Daoy (cell line): ENCODE measurements at places on chromosomes 11 and 22.

DNA sequence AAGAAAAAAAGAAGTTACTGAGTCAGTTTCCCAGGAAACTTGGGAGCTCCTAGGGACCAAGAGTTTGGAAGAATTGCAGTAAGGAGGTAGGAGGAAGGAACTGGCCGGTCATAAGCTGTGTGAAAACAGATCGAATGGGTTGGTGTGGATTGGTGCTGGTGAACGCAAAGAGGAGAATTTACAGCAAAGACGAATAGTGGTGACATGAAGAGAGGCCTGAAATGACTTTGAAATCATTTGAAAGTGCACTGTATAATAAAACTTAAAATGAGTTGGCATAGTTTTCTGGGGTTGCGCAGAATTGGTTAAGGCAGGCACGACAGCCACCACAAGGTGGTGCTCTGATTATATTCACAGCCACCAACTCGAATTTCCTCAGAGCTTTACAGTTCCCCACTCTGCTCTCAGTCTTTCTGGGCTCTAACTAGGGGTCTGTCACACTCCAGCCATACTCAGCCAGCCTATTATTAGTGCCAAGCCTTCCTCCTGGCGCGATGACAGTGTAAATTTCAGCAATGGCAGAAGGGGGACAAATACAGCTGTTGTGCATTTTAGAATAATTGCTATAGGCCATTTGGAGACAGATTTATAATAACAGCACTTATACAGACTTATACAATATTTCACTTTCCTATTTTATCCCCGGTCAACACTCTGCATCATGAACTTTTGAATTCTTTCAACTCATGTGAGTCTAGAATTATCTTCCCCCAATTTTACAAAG lies 8.3 kb upstream of the HTR3B start:
- peak; percentile 37 for DNase-seq

DNA sequence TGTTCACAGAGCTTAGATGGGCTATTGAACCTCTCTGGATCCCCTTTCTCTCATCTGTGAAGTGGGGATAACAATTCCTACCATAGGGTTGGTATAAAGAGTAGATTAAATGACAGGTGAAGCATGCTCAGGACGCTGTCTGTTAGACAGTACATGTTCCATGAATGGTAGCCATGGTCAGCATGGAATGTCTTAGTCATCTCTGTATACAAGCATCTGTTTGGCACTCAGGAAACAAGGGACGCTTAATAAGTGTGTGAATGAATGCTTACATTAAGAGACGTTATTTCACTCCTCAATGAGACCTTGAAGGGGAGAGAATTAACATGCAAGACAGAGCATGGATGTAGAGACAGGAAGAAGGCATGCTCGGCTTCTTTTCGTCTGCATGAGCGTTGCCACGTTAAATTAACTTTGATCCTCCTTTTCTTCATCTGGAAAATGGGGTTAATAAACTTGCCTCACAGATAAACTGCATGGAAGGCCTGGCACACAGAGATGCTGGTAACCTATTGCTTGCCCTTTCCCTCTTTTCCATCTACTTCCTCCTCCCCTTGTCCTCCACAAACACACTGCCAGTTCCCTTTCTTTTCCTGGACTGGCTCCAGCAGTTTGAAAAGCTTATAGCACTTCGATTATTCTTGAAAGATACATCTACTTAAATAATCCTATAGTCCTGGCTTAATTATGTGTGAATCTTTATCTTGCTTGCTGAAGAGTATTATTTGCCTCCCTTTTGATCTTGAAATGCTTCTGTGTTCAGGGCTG lies 267.2 kb upstream of the MTNR1B start:
- DNase-seq, result peak; percentile 15

DNA sequence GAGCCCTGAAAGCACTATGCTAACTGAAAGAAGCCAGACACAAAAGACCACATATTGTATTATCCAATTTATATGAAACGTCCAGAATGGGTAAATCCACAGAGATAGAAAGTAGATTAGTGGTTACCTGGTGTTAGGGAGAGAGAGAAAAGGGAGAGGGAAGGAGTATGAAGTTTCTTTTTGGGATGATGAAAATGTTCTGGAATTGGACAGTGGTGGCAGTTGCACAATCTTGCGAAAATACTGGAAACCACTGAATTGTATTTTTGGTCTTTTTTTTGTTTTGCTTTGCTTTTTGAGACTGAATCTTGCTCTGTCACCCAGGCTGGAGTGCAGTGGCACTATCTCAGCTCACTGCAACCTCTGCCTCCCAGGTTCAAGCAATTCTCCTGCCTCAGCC lies 63.5 kb downstream of the MRTFA start:
- DNase-seq, result no peak

- peak; percentile 18 for DNase-seq
Observed at GRCh38 chr11:15651816-15652215, 537.1 kb downstream of the INSC start.

DNA sequence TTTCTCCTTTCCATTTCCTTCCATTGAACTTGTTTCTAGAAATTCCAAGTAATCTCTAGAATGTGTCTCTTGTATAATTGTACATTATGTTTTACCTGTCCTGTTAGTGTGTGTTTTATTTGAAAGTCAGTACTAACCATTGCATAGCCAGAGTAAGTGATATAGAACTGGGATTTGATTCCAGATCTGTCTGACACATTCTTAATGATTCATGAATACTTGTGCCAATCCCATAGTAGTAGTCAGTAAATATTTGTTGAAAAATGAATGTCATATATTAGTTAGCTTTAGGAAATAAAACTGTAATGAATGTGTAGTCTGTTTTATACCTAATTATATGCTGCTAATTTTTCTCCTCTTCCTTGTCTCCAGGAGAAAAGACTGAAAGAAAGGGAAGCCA lies 186.9 kb downstream of the DDX10 start:
- no peak for DNase-seq

DNA sequence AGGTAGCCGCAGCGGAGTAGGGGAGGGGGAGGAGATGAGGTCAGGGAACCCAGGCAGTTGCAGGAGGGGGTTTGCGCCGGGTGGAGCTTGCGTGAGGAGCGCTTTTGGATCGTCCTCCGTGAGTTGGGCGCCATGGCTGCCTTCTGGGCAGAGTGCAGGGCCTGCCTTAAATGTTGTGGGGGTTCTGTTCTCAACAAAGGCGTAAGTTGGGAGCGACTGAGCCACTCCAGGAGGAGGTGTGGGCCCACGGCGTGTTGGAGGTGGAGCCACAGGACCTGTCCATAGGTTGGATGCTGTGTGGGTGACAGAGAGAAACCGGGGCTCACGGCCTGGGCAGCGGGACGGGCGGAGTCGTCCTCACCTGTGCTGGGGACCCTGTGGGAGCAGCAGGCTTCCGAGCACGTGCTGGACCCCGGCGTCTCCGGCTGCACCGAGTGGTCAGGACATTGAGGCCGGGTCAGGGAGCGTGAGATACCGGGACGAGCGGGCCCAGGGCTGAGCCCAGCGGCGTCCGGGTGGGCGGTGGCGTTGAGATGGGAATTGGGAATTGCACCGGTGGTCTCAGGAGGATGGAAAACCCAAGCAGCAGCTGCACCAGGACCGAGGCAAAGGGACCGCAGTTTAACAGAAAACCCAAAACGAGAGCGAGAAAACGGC lies 977 bp upstream of the PGGHG start:
- peak; percentile 8 for DNase-seq

DNA sequence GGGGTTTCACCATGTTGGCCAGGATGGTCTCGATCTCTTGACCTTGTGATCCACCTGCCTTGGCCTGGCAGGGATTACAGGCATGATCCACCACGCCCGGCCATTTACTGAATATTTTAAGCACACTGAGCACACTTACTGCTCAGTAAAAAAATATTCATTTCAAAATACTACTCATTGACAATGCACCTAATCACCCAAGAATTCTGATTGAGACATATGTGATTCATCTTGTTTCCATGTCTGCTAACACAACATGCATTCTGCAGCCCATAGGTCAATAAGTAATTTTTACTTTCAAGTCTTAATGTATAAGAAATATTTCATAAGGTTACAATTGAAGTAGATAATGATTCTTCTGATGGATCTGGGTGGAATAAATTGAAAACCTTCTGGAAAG lies 4.2 kb upstream of the OR52J3 start:
- no peak for DNase-seq

- DNase-seq, result peak; percentile 49
Observed at GRCh38 chr11:10818594-10818993, 9.9 kb upstream of the EIF4G2 start.

- peak; percentile 66 for DNase-seq
Observed at GRCh38 chr11:35619855-35620640, 1.8 kb downstream of the FJX1 start.

GRCh38 chr22:25970374-25970911 lies 198.8 kb upstream of the SEZ6L start:
- DNase-seq, result peak; percentile 19

GRCh38 chr11:111933872-111934271 lies 3.3 kb upstream of the DIXDC1 start:
- DNase-seq, result no peak

DNA sequence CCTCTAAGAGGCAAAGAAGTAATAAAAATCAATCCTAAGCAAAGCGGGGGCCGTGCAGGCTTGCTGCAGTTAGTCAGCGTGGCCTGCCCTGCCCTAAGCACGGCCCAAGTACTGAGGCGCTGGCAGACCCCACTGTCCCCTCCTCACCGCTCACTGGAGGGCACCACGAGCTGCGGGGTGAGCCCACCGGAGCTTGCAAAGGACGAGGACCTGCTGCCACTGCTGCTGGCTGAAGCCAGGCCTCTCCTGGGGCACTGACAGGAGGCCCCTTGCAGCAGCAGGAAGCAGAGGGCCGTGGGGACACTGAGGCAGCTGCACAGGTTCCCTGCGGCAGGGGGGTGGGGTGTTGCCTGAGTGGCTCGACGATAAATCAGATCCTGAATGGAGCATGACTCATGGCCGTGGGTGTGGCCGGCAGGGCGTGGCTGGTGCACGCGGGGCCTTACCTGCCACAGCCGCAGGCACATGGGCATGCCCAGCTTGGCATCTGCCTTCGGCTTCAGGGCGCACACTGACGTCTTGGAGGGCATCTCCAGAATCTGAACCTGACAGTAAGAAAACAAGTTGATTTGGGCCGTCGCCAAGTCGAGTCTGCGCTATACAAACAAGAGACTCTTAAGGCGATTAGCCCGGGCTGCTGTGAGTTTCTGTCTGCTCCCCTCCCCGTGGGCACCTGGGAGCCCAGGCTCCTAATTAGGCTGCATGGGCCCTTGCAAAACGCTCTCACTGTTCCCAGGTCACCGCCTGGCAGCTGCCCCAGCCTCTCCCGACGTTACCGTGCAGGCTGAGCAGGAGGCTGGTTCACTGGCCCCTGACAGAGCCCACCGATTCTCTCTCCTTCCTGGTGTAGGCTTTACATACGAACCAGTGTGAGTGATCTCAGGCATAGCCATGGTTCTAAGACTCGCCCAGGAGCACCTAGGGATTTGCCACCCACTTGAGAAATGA lies 45.9 kb downstream of the TBX1 start:
- DNase-seq, result peak; percentile 70

DNA sequence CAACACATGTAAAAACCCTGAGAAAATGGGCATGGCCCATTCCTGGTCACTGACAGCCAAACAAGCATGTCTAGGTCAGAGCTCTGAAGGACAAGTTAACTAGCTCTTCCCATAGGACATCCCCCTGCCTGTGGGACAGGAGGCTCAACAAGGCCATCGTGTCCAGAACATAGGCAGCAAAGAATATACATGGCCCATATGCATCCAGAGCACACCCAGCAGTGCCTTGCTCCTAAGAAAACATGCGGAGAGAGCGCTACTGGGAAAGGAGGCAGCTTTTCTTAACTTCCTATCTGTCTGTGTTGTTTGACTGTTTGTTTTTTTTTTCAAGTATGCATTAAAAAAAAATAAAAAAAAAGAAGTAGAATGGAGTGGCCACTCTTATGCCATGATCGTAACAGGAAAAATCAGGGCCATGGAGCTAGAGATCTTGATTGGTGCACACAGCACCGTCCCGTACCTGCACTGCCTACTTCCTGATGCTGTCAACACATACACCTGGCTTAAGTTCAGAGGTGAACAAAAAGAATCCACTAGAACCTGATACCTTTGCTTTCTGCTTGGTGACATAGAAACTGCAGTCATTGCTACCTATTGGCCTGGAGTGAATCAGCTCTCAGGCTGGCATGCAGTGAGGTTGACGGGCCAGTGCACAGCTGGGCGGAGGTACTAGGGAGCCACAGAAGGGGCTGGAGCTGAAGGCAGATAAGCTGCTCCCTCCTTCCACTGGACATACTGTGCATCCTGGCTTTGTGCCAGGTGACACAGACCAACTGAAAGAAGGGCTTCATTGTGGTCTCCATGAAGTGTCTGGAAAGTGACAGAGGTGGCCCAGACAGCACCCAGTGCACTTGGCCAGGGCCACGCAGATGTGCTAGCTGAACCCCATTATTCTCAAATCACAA lies 11.9 kb downstream of the UFD1 start:
- no peak for DNase-seq

GRCh38 chr11:128315933-128316332 lies 271.4 kb downstream of the ETS1 start:
- DNase-seq, result no peak

- DNase-seq, result no peak
Observed at GRCh38 chr11:23405350-23405937, 545.2 kb upstream of the CCDC179 start.

DNA sequence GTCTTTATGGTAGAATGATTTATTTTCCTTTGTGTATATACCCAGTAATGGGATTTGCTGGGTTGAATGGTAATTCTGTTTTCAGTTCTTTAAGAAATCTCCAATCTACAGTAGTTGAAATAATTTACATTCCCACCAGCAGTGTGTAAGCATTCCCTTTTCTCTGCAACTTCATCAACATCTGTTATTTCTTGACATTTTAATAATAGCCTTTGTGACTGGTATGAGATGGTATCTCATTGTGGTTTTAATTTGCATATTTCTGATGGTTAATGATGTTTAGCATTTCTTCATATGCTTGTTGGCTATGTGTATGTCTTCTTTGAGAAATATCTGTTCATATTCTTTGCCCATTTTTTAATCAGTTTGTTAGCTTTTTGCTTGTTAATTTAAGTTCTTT lies 901.2 kb downstream of the METTL15 start:
- DNase-seq, result no peak

- DNase-seq, result peak; percentile 50
Observed at GRCh38 chr11:95231881-95232605, 1.0 kb upstream of the SESN3 start.

DNA sequence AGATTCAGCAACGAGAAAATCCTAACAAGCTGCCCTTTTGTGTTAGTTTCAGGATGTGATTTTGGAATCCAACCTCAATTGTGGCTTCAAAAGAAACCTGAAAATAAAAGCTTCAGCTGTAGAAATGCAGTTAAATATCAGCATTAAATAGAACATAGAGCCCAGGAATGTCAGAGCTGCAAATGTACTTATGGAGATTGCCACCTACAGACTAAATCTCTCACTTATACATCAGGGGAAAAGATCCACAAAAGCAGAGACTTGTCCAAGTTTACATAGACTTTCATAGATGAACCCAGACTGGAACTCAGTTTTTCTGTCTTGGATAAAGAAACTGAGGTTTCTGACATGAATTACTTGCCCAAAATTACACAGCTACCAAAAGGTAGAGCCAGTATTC lies 446.6 kb downstream of the DLG2 start:
- no peak for DNase-seq
